ENCODE measurements at places on chromosomes 2 and 18.

DNA sequence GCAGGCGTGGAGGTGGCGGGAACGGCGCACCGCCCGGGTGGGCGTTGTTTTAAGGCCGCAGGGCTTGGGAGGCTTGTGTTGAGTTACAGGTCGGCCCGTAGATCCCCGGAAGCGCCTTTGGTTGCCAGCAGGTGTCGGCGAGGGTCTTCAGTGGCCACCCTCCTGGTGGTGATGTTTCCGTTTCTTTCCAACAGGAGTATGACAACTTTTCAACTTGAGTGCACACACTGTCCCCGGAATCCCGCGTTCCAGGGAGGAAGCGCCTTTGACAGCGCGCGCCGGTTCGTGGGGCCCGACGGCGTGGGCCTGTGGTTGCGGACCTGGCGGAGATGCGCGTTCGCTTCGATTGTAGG, 1.0 kb upstream of the HDAC4 start:
- DNase-seq: no peak

DNA sequence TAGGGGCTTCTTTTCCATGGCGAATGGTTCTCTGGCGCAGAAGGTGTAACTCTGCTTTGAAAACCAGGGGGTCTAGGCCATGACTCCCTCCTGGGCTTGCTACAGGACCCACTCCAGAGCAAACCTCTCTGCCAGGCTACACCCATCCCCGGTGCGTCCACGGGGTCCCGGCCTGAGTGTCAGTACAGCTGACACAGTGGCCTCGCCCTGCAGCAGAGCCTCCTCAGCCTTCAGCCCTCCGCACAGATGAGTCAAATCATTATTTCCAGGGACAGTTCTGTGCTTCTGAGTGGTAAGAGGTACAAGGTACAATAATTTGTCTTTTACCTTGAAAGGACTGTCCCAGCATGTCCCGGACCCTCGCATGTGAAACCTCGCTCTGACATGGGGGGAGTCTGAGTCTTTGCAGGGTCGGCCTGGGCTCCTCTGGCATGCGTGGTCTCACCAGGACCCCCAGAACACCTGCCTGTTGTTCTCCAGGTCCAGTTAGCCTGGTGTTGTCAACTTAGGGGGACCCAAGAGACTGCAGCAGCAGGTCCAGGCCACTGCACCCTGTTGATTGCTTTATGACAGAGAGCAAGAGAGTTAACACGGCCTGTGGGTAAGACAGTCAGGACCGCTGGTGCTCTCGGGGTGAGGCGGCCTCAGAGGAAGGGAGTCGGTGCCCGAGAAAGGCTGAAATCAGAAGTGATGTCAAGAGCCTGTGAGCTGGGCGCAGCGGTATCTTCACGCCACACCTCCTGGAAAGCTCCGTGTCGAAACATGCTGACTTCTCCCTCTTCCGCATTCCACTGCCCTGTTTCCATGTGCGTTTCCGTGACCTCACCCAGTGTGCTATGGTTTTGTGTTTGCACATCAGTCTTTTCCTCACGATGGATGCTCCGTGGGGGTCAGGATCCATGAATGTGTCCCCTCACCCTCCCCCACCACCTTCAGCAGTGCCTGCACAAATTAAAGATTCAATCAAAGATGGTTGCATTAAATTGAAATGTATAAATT, 340.1 kb downstream of the EIPR1 start:
- DNase-seq: no peak

DNA sequence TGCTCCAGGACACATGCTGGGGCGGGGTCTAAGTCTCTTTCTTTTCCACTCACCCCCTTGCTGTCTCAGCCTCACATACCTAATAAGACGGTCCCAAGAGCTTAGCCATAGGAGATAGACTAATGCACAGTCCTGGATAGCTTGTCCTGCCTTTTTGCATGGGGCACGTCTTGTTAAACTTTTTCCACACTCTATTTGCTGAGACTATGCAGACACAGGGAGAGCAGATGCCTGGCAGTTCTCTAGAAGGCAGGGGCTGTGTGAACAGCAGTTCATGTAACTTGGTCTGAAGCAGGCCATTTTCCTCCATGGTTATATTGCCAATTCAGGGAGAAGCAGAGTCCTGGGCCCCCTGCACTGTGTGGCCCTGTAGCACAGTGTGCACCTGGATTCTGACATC, 142.1 kb downstream of the SEPTIN10 start:
- DNase-seq: no peak

- DNase-seq: no peak
Observed at GRCh38 chr18:48583573-48583972, 44.7 kb downstream of the CTIF start.

- no peak for DNase-seq
Observed at GRCh38 chr2:38935568-38936172, 46.0 kb downstream of the ARHGEF33 start.

DNA sequence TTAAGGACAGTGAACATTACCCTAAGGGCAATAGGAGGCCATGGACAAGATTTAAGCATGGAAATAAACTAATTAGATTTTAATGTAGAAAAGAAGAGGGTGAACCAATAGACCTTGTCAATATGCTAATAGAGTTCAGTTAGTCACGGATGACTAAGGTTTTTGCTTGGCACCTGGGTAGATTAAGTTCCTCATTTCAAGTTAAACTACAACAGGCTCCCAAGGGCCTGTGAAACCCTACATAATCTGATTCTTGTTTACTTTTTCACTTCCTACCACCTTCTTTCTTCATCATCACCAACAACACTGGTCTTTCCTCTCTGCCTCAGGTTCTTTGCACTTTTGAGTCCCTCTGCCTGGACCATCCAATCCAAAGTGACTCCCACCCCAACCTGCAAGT, 14.8 kb downstream of the SP110 start:
- DNase-seq: no peak

- DNase-seq: no peak
Observed at GRCh38 chr2:220579452-220579851, 952.0 kb downstream of the SLC4A3 start.

DNA sequence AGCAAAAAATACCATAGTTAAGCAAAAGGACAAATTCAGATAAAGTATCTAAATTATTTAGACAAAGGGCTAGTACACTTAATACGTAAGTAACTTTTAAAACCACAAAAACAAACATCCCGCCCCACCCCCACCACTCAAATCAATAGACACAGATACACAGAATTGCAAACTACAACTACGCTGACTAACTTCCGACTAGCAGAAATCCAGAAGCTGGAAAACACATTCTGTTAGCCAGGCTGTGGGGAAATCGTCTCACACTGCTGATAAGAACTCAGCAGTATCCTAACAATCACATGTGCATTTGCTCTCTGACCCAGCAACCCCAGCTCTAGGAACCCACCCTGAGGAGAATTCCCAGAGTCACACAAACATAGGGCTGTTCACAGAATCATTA, 16.6 kb downstream of the FAM168B start:
- DNase-seq: no peak
